ENCODE measurements at places on chromosomes 13 and 19.

- DNase-seq: no peak
Observed at GRCh38 chr13:105820415-105820814, 715.0 kb downstream of the EFNB2 start.

DNA sequence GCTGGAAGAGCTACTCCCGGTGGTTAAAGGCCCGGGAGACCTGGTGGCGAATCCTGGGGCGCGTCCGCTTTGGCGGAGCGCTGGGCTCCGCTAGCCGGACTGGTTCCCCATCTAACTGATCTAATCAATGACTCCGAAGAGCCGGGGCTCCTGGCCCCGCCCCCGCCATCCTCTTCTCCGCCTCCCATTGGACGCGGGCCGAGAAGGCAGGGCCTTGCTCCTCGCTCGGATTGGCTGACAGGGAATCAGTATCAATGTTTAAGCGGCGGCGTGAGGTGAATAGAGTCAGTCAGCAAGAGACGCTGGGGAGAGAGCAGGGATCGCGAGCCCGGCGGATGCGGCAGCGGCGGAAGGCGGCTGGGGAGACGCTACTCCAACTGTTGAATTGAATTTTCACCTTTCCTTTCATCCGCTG, 1.7 kb upstream of the PCDH17 start:
- DNase-seq: peak; percentile 88

- no peak for DNase-seq
Observed at GRCh38 chr19:16883522-16883921, 5.3 kb upstream of the F2RL3 start.

DNA sequence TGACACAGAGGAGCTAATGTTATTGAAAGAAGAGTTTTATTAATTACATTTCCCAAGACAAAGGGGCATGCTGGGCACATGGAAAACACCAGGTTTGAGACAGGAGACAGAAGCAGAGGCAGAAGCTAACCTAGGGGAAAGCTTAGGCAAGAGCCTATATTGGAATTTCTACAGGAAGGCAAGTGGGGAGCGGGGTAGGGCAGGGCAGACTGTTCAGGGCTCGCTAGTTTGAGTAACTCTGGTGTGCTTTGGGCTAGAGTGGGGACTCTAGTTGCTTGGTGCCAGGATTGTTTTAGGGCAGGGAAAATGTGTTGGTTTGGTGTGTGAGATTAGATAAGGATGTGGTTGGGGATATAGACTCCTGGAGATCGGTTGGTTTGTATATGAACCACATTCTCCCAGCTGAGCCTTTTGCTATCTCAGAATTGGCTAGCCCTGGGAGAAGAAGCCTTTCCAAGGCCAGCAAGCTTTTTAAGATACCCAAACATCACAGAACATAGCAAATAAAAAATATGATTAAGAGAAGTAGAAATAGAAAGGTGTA, 8.4 kb upstream of the UFM1 start:
- no peak for DNase-seq

GRCh38 chr19:3743486-3743885, 18.0 kb downstream of the APBA3 start:
- DNase-seq: no peak

- DNase-seq: no peak
Observed at GRCh38 chr13:106115081-106115480, 420.4 kb downstream of the EFNB2 start.

GRCh38 chr19:45040059-45040771, 1.4 kb downstream of the CLASRP start:
- DNase-seq: no peak

GRCh38 chr13:112187527-112188297, 120.8 kb downstream of the SOX1 start:
- DNase-seq: no peak

GRCh38 chr13:102440259-102440936, 38.5 kb upstream of the FGF14 start:
- DNase-seq: no peak

DNA sequence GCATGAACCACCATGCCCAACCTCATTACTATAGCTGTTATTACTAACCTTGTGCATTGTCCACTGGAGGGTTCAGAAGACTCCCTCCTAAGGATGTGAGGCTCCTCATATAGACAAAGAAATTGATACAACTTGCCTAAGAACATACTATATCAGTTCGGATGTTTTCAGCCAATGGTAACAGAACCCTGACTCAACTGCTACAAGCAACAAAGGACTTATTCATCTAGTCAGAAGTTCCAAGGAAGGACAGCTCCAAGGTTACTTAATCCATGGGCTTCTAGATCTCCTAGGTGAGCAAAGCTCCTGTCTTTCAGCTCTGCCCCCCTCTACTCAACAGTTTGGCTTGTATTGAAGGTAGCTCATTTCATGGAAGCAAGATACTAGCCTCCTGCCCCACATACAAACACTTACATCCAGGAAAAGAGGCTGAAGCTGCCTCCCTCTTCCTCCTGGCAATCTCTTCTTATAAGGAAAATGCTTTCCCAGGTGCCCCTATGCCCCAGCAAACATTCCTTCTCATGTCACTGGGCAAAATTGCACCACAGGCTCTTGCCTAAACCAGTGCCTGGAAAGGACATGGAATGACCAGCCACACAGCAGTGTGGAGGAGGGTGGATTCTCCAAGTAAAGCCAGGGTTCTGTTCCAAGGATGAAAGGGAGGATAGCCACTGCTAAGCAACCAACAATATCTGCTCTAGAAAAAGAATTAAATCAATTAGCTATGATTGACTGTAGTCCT, 497.8 kb downstream of the FOXO1 start:
- DNase-seq: no peak

- no peak for DNase-seq
Observed at GRCh38 chr13:49146950-49147355, 73.2 kb upstream of the MLNR start.

- no peak for DNase-seq
Observed at GRCh38 chr13:99505814-99506269, 4.6 kb downstream of the TM9SF2 start.

- no peak for DNase-seq
Observed at GRCh38 chr19:38742906-38743305, 1.4 kb downstream of the CAPN12 start.

- DNase-seq: no peak
Observed at GRCh38 chr19:56147307-56147706, 6.2 kb downstream of the ZNF444 start.

DNA sequence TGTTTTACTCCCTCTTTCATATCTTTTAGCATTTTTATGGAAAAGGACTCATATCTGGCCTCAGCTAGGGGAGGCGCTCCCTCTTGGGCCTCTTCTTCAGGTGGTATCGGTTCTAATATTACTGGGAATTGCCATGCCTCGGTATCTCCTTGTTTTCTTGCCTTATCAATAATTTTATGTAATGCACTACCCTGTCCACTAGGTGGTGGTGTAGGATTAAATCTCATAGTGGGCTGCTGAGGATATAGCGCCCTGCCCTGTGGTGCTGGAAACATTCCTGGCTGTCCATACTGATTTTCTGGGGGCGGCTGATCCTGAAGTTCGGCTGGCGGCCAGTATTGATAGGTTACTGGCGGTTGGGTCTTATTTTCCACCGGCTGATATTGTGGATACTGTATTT, 35.8 kb downstream of the ZNF420 start:
- no peak for DNase-seq

GRCh38 chr13:77776704-77777103, 79.2 kb downstream of the SLAIN1 start:
- no peak for DNase-seq

- DNase-seq: no peak
Observed at GRCh38 chr19:3580156-3580934, 4.9 kb upstream of the GIPC3 start.

DNA sequence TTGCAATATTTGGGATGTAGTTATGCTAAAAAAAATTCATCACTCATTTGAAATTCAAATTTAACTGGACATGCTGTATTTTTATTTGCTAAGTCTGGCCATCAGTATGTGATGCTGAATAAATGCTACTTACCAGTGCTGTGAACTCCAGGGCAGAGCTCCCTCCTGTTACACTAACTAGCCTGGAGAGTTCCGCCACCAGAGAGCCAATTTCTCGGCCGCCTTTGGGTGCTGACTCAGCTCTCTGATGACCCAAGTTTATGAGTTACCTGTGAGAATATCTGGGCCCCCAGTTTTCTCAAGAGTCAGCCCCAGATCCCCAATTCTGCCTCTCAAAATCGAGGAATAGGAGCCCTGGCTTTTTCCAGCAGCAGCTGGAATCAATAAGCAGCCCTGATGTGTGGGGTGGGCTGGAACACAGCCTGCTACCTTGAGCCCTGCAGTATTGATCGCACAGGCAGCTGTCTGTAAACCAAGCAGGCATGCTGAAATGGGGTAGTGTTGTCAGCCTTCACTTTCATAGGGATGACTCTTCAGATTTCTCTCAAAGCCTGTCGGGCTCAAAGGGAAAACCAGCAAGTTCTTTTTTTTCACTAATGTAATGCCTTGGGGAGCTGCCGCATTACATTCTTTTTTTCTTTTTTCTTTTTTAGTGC, 113.7 kb downstream of the DNAJC15 start:
- DNase-seq: no peak

GRCh38 chr13:27481766-27482165, 31.4 kb upstream of the MTIF3 start:
- peak; percentile 56 for DNase-seq

GRCh38 chr19:6803036-6803404, 30.5 kb downstream of the VAV1 start:
- DNase-seq: no peak

DNA sequence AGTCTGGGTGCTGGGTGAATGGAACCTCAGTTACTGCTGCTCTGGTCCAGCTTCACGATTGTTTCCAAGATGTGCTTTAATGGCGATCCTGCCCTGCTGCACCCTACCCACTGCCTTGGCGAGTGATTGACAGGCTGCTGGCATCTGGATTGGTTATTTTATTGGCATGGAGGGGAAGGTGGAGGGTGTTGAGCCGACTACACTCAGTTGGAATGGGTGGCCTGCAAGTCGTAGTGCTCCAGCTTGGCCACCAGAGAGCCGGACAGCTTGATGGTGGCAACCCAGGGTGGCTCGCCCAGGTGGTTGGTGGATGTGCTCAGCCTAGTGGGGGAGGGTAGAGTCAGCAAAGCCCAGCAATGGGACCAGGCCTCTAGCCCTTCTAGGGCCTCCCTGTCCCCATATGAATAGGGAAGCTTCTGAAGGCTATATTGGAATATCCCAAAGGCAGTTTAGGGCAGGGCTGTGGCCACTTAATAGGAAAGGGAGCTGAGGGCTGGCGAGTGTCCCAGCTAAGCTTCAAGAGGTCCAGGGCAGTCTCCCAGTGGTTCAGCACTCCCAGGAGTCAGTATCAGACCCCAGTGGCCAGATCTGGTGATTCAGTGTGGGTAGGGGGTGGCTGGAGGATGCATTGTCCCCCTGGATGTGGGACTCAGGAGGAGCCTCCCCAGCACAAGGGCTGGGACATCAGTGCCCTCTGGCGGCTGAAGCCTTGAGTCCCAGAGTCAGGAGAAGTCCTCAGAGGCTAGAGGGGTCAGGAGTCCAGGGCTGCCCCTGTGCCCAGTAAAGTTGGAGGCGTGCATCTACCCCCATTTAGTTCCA, 3.4 kb downstream of the GGN start:
- DNase-seq: no peak

GRCh38 chr13:46866150-46866549, 30.7 kb downstream of the HTR2A start:
- peak; percentile 3 for DNase-seq

GRCh38 chr13:29439601-29440388, 155.7 kb downstream of the SLC7A1 start:
- DNase-seq: no peak

Measured in NT2/D1 (cell line).